Stimulated activated CD4-positive, alpha-beta T cell treated with anti-CD3 and anti-CD28 coated beads, Interleukin-12 subunit alpha, Interleukin-12 subunit beta, amount 100 ng/mL, for 24 hours (primary cell): ENCODE measurements at places on chromosomes 4 and X.

- no peak for DNase-seq
These were observed 8.0 kb downstream of the NIPAL1 start for GRCh38 chr4:48024522-48024921.

GRCh38 chr4:73407227-73407673 lies 3.2 kb downstream of the ALB start:
- no peak for DNase-seq

DNA sequence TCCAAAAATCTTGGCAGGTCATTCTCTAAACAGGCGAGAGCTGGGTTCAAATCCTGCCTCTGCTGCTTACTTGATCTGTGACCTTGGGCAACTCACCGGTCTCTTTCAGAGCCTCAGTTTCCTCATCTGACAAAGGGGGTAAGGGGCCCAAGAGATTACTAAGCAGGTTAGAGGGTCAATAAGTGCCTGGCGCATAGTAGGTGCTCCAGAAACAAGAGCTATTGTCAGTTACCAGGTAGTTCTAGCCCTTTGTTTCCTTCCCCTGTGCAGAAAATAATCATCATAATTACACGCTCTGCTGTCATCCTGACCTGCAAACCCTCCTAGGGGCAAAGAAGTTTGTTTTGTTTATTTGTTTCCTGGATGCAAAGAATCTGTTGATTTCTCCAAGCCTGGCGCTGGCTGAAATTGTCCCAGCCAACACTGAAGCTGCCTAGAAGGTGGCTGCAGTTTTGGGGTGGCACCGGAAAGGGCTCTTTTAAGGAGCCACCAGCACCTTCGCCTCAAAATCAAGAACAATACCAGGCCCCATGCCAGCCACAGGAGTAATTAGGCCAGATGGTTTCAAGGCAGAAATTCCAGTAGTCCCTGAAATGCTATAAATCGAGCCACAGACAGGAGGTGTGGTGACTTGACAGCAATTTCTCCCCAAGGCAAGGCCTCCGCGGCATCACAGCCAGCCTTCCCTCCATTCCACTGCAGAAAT lies 10.2 kb upstream of the KIAA0232 start:
- DNase-seq = no peak

GRCh38 chr4:144463896-144464295 lies 182.1 kb upstream of the HHIP start:
- DNase-seq = no peak

- no peak for DNase-seq
These were observed 14.4 kb downstream of the BCOR start for GRCh38 chrX:40083120-40083978.

DNA sequence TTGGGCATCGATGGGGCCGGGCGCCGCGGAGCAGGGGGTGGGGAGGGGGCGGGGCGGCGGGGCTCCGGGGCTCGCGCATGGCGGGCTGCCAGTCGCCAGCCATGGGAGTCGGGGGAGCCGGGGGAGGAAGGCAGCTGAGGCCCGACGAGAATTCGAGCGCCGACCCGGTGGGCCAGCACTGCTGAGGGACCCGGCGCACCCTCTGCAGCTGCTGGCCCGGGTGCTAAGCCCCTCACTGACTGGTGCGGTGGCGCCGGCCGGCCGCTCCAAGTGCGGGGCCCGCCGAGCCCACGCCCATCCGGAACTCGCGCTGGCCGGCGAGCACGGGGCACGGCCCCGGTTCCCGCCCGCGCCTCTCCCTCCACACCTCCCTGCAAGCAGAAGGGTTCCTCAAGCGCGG lies 49.4 kb downstream of the GSX2 start:
- no peak for DNase-seq

DNA sequence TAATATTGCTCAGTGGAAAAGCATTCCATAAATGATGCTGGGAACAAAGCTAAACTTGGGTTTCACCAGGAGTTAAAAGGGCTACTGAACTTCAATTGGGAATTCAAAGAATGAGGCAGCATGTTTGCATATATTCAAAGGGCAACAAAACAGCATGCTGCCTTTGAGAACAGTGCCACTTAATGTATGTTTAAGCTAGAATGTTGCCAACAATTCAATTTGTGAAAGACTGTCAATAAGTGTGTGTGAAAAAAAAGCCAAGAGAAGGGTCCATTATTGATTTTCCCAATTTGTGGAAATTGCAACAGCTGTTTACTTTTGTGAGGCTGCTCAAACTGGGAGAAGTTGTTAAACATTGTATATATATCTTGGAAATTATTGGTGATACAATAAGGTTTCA lies 701.9 kb upstream of the ACTRT1 start:
- no peak for DNase-seq
